CD4-positive, alpha-beta T cell treated with Interleukin-6 at 100 ng/mL for 8 hours (primary cell): ENCODE measurements at places on chromosomes 7 and 10.
A peak's percentile ranks its signal among the peaks of the same experiment; 100 is the strongest.

- DNase-seq, result no peak
These were observed 34.7 kb upstream of the SHH start for GRCh38 chr7:155846936-155847335.

- no peak for DNase-seq
These were observed 371.0 kb downstream of the FRMD4A start for GRCh38 chr10:13959443-13960359.

DNA sequence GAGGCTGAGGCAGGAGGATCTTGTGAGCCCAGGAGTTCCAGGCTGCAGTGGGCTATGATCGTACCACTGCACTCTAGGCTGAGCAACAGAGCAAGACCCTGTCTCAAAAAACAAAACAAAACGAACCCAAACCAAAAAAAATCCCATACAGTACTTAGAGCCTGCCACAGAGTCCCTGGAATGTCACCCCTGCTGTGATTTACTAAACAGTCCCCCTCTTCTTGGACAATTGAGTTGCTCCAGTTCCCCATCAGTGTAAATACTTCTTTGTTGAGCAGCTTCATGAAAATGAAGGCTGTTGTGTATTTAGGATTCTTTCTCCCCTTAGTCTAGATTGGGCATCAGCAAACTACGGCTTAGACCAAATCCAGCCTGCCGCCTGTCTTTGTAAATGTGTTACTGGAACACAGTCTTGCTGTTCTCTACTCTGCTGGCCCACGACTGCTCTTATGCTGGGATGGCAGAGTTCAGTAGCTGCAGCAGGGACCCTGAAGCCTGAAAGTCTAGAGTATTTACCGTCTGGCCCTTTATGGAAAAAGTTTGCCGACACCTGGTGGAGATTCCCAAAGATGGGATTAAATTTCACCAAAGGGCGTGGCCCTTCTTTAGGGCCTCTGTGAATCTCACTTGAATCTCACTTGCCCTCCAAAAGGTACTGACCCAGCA, 57.8 kb downstream of the PALD1 start:
- DNase-seq, result no peak

GRCh38 chr7:139829025-139829774, at the start of gene TBXAS1:
Gene TBXAS1, plus strand, starts transcription at chr7:139829264. Its CDS starts 127 bp downstream, at chr7:139829391.
- DNase-seq, result peak; percentile 15

- no peak for DNase-seq
These were observed 531.2 kb downstream of the HTR7 start for GRCh38 chr10:90326498-90327267.

DNA sequence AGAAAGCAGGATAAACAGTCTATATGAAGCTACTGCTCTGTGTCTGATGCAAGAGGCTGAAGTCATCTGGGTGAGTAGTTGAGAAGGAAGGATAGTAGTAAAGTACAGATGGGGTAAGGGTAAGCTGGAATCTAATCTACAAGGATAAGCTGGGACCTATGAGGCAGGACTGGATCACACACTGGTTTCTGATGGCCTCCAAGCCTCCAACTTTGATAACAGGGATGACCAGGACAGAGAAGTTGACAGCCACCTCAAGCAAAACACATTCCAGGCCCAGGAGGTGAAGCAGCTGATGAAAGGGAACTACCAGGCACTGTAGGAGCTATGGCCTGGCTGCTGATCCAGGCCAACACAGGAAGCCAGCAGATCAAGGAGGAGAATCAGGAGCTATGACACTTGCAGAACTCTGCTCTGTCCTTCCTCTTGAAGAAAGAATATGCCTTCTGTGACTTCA, 278.1 kb upstream of the TMEM229A start:
- no peak for DNase-seq

DNA sequence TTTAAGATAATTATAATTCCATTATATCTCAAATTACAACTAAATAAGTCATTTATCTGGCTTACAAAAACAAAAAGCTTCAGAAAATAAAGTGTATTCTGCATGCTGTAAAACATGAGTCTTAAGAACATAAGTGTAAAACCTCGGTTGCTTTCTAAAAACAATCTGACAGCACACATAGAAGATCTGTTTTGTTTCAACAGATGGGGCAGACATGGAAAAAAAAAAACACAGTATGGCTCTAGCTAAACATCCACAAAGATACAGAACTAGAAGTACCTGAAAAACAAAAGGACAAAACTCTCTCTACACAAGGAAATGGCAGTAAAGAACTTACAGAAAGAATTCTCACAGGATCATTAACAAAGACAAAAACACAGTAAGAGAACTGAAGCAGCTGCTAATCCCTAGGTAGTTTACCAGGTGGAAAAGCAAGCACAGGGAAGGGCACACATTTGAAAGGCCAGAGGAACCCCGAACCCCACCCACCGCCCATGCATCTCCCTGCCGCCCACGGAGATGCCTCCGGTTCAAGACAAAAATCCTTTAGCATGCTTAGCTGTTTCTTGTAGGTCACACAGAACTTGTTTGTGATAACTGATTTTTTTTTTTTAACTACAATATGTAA, 42.5 kb downstream of the DLD start:
- no peak for DNase-seq

DNA sequence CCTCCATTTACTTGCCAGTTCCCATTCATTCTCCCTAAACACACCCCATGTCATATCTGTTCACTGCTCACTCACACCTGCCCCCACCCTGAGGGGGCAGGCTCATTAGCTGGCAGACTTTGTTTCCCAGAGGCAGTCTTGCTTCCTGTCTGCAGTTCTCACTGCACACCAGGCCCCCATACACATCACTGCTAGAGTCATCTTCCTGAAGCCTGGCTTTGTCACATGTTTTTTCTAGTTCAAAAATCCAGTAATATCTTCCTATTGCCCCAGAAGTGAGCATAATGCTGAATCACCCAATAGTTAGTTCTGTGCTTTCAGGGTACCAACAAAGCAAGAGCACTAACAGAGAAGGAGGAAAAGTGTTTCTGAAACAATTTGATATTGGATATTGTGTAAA, 1.9 kb downstream of the LRRC72 start:
- no peak for DNase-seq

- no peak for DNase-seq
These were observed 550 bp upstream of the CALU start for GRCh38 chr7:128738570-128739047.

DNA sequence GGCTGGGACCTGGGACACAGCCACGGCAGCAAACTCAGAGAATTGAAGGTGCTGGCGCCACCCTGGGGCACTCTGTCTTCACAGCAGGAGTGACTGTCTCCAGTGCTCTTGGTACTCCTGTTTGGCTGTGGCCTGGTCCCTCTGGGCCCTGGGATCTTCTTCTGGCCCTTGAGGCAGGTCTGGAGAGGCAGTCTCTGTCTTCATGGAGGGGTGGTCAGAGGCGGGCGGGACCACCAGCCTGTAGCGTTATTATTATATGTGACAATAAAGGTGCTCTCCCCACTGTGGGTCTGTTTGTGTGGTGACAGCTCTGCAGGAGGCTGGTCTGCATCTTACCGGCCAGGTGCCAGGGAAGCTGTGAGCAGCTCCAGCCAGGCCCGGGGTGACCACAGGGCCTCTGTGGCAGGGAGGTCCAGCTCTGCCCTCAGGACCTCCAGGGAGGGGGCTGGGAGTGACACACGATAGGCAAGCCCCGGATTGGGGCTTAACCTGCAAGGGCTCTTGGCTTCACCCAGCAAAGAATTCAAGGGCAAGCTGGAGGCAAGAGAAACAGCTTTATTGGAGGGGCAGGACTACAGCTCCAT, 70.3 kb downstream of the MYL10 start:
- DNase-seq, result no peak

DNA sequence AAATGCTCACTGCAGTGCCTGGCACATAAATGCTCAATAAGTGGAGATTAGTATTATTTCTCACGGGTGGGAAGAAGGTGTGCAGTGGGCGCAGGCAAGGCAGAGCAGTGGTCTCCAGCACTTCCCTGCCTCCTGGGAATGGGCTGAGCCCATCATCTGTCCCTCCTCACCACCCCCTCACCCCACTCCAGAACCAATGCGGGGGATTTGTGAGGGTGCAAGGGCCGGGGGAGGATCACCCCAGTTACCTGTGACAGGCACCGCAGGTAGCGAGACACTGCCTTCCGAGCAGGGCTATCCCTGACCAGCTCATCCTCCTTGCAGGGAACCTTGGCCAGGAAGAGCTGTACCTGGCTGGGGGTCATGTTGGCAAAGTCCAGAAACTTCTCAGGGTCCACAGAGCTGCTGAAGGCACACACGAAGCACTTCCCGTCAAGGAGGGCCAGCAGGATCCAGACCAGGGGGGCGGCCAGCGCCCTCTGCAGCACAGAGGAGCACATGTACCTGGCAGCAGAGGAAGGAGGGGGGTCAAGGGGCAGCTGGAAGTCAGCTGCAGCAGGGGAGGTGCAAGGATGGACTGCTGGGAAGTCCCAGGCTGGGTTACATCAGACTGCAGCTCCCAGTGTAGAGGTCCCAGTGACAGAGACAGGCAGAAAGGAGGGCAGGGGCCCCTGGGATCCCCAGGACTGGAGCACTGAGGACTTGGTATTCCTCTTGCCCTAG, 2.8 kb downstream of the CALHM3 start:
- DNase-seq, result no peak

- DNase-seq, result no peak
These were observed 684.5 kb downstream of the TNS3 start for GRCh38 chr7:46897381-46897780.

- no peak for DNase-seq
These were observed 133.5 kb downstream of the SGMS1 start for GRCh38 chr10:50490241-50490640.

DNA sequence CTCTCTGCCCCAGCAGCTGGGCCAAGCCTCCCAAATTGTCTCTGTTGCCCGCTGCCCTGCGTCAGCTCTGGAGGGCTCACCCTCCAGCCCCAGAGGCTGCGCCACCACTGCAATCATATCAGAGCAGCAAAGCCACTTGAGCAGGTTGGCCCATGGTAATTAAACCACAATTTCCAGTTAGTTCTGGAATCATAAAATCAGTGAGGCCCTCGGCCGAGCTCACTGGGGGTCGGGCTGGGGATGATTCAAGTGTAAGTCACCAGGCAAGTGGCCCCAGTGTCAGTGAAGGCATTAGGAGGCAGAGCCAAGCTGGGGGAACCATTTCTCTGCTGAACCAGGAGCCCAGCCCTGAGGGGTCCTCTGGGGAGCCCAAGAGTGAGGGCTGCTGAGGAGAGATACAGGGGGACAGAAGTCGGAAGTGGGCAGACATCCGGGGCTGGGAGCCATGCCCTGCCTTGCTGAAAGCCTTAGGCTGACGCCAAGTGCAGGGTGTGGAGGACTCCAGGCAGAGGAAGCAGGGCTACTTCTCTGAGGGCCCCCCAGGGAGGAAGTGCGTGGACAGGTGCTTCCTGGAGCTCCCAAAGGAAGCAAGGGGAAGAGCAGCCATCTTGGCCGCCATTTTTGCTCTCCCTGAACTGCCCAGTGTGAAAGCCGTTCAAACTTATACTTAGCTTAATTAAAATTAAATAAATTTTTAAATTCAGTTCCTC, 29.5 kb upstream of the SLC29A3 start:
- no peak for DNase-seq

DNA sequence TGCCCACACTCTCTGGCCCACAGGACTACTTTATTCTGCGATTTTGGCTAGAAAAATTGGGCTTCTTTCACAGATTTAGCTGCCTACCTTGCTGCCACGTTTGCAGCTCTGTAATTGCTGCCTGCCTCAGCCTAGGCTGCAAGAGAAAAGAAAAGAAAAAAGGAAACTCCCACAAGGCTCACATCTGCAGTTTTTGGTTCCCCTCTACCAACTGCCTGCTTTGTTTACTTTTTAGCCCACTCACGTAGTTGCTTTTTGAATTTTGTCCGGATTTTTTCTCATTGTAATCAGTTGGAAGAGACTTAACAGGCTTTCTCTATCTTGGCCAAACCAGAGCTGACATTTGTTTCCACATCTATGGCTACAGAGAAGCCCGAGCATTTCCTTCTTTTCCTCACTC, 24.3 kb downstream of the SUN3 start:
- no peak for DNase-seq

GRCh38 chr10:124697837-124698544, 46.2 kb downstream of the FAM53B start:
- peak; percentile 54 for DNase-seq

DNA sequence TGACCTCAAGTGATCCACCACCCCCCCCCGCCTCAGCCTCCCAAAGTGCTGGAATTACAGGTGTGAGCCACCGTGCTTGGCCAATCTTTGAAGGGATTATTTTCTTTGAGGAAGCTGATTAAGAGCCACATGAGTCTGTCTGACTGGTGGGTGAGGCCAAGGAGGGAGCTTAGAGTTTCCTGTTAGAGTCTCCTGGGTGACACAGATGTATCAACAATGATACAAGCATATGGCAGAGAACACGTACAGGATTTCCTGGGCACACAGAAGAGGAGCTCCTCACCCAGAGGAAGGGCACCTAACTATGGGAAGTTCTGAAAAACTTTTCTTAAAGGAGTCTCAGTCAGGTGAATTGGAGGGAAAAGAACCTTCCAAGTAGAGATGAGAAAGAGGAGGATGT, 69.4 kb downstream of the GOLGA7B start:
- no peak for DNase-seq

DNA sequence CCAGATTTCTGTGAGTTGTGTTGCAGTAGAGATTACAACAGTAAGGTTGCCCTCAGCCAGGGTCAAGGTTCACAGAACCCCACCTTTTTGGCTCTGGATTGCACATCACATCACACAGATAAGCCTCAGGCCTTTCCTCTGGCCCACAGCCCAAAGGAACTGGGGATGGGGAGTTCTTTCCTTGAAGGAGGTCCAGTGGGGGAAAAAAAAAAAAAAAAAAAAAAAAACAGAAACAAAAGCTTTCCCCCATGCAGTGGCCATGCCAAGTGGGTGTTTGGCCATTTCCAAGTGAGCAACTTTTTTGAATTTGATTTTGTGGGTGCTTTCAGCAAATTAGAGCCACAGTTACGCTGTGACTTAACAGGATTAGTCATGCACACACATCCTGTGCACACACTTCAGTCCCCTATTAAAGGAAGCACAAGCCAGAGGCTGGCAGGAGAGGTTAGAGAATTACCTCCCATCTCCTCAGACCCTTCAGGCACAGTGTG, 79.3 kb upstream of the NANOS1 start:
- no peak for DNase-seq

- DNase-seq, result no peak
These were observed 27.7 kb downstream of the EBF3 start for GRCh38 chr10:129936266-129936922.

DNA sequence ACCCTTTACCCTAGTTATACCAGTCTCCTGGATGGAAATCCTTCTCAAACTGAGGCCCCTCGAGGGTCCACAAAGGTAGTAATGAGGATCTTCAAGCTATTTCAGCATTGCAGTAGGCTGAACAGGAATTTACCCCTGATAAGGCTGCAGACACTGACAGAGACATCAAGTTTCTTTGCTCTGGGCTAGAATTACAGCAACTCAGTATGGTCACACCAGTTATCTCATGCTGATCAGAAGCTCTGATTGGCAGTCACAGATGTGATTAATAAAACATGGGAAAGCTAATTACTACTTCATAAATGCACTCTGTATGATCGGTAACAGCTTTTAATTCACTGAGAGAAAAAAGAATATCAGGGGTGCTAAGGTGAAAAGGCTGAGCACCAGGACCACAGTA, 30.6 kb downstream of the FAM204A start:
- DNase-seq, result no peak

- DNase-seq, result peak; percentile 26
These were observed 127.9 kb upstream of the SEM1 start for GRCh38 chr7:96837593-96837992.

- DNase-seq, result no peak
These were observed 37.1 kb downstream of the CAV1 start for GRCh38 chr7:116561697-116562483.
